COLO829 (cell line): ENCODE measurements at places on chromosomes 1 and 21.

DNA sequence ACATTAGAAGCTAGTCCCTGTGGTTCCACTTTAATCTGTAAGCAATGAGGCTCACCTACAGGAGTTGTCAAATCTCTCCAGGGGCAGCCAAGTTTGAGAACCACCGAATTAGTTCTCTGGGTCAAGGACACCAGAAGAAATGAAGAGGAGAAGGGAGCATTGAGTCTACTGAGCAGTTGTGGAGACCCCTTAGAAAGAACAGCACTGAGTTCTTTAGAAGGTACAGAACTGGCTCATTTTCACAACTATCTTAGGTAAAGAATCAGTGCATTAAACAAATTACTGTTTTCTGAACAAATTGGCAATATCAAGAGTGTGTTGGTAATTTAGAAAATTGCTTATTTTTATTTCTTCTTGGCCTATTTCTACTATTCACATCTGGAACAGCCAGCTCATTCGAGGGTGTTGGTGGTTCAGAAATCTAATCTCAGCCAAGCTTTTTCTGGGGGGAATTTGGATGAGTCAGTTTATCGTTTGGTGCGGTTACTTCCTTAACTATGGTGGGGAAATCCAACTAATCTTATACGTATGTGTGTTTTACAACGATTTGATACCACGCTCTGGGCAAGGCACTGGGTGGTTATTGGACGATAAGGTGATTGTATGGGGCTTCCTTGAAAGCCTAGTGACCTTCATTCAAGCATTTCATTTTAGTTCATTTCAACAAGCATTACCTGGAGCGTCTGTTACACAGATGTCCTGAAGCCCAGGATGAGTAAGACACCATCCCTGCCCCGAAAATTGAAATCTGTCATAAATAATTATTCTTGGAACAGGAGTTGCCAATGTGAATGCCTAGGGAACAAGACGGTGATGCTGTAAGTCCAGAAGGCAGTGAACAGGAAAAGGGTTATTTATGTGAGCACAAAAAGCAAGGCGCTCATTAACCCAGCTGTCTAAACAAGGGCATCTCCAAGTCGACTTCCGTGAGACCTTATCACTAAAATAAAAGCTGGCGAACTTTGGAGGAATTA lies 52.0 kb upstream of the TMPRSS2 start:
- DNase-seq: no peak

DNA sequence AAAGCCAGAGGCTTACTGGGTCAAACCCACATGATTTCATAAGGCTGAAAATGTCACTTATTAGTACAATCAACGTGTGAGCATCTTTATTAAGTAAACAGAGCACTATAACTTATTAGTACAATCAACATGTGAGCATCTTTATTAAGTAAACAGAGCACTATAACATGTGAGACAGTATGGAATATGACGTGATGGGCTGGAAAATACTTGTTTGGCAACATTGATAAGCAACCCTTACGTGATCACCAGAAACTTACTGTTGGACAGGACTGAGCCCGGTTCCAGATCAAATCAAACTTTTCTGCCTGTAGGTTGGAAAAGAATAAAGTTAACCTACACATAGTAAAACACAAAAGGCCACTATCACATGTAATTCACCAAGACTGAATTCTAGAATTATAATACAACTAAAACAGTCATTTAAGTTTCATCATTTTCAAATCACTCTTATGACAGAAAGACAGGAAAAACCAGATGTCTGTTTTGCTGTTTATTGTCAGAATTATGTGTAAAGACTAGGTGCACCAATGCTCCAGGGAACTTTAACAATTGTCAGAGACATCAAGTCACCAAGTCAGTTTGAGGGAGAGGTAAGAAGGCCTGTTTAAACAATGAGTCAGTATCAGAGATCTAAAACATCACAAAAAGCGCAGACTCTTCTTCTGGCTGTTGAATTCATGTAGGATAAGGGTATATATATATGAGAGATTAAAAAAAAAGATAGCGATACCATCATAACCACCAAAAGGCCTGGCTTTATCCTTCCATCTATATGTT lies 15.7 kb downstream of the ATPAF1 start:
- DNase-seq: no peak

GRCh38 chr1:108050911-108051629 lies 86.1 kb upstream of the VAV3 start:
- DNase-seq: no peak

GRCh38 chr1:215045698-215046308 lies 36.7 kb upstream of the KCNK2 start:
- no peak for DNase-seq

DNA sequence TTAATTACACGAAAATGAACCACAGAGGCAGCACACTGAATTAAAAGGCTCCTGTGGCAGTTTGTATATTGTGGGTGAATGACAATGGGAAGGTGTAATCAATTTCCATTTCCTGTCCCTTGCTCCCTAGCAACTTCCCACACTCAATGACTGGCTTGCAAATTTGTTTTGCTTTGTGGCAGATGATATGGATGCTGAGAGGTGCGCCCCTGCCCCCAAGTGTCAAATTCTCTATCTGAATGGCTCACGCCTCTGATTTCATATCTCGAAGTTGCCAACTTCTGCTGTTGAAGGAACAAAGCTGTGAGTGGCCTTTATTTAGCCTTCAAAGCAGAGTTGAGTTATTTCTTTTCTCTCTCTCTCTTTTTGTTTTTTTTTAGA lies 86.0 kb downstream of the FOXD2 start:
- DNase-seq: no peak

- DNase-seq: no peak
Observed at GRCh38 chr1:15574741-15575140, 10.1 kb downstream of the AGMAT start.

DNA sequence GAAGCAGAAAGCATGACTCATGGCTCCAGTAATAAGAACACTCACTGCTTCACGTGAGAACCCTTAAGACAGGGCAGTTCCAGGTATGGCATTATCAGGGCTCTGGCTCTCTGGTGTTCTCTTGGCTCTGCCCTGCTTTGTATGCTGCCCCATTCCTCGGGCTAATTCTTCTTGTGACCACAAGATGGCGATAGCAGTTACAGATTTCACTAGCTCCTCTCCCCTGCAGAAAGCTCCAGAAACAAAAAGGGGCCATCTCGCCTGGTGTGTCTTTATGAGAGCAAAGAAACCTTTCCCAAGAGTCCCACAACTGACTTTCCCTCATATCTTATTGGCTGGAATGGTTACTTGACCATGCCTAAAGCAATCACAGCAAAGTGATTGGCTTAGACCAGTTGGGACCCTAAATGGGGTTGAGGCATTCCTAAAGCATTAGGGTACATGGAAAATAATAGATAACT lies 60.1 kb downstream of the F3 start:
- peak; percentile 45 for DNase-seq

- no peak for DNase-seq
Observed at GRCh38 chr1:201970334-201971159, 11.9 kb upstream of the RNPEP start.

GRCh38 chr1:116880917-116881316 lies 28.8 kb upstream of the PTGFRN start:
- no peak for DNase-seq

- DNase-seq: no peak
Observed at GRCh38 chr1:17633654-17634053, 94.2 kb downstream of the ARHGEF10L start.

GRCh38 chr1:50275566-50275965 lies 147.7 kb downstream of the DMRTA2 start:
- no peak for DNase-seq

DNA sequence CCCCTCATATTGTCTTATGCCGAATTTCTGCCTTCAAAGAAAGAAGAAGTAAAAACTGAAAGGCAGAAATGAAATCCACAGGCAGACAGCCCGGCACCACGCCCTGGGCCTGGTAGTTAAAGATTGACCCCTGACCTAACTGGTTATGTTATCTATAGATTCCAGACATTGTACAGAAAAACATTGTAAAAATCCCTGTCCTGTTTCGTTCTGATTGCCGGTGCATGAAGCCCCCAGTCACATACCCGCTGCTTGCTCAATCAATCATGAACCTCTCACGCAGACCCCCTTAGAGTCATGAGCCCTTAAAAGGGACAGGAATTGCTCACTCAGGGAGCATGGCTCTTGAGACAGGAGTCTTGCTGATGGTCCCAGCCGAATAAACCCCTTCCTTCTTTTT lies 49.3 kb downstream of the JMJD4 start:
- DNase-seq: no peak
